ENCODE measurements at places on chromosomes 3 and 15. TPM values are rescaled to one million over a fixed set of nuclear protein-coding genes. Genes with fewer than 3 reads are reported as not detected.

The TUSC7 gene
- not detected for total RNA-seq

The GRK7 gene
- total RNA-seq: 0.07 TPM

The FRMD4B gene
- total RNA-seq: 20.7 TPM

The CASR gene
- total RNA-seq: 0.37 TPM

The ATP13A5 gene
- not detected for total RNA-seq

The MUC20 gene
- total RNA-seq: 3.5 TPM

The CPNE9 gene
- total RNA-seq: not detected

The SPINK8 gene
- not detected for total RNA-seq

The CLK3 gene
- 94.6 TPM for total RNA-seq

The NR2E3 gene
- not detected for total RNA-seq

The SETD2 gene
- 34.4 TPM for total RNA-seq

The C2CD4B gene
- total RNA-seq: 2.0 TPM

The GPR171 gene
- total RNA-seq: not detected

The SLC24A5 gene
- total RNA-seq: not detected

The IQCH gene
- total RNA-seq: 0.24 TPM

The KIF7 gene
- total RNA-seq: 3.0 TPM

The ZNF106 gene
- total RNA-seq: 44.5 TPM

All from hepatocyte (in vitro differentiated cells).